ENCODE measurements at places on chromosomes 7 and 10. TPM values are rescaled to one million over a fixed set of nuclear protein-coding genes. Genes with fewer than 3 reads are reported as not detected.

GRCh38 chr10:121076776-121077715 is 225.9 kb downstream of the WDR11 start:
- DNase-seq: no peak
- H3K36me3 ChIP-seq: no peaks in the 10 kb centered on the region
- H3K4me3 ChIP-seq: no peak overlapping the region
- no peak overlapping the region for H3K27ac ChIP-seq

Gene MSS51
- 0.94 TPM for total RNA-seq

- H3K27me3 ChIP-seq: no peaks in the 10 kb centered on the region
- H3K4me1 ChIP-seq: no peaks in the 10 kb centered on the region
- H3K27ac ChIP-seq: no peak overlapping the region
- no peak for DNase-seq
- no peaks in the 10 kb centered on the region for H3K36me3 ChIP-seq
- no peak overlapping the region for H3K4me3 ChIP-seq
Measured at GRCh38 chr7:91435381-91436059, 171.3 kb downstream of the FZD1 start.

GRCh38 chr10:47320812-47321211 is 1.4 kb upstream of the GDF2 start:
- no peaks in the 10 kb centered on the region for H3K4me1 ChIP-seq
- no peak overlapping the region for H3K27ac ChIP-seq
- DNase-seq: no peak
- H3K27me3 ChIP-seq: no peaks in the 10 kb centered on the region
- no peaks in the 10 kb centered on the region for H3K36me3 ChIP-seq

DNA sequence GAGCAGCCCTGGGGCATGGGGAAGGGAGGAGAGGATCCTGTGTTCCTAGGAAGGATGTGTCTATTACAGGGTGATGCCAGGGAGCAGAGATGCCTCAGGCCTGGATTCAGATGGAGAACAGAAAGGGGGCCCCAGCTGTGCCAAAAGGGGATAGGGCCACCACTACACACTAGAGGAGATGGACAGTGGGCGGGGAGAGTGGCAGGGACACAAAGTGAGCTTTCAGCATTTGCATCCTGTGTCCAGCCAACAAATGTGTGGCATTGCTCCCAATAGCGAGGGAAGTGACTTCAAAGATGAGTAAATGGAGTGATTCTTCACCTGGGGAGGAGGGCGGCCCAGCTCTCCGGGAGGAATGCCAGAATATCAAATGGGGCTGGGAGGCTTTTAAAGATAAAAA is 64.9 kb upstream of the WAPL start:
- no peak overlapping the region for H3K4me3 ChIP-seq
- H3K36me3 ChIP-seq: no peaks in the 10 kb centered on the region
- H3K27ac ChIP-seq: no peak overlapping the region
- no peaks in the 10 kb centered on the region for H3K27me3 ChIP-seq
- H3K4me1 ChIP-seq: peaks cover 2% of the 10 kb centered on the region

DNA sequence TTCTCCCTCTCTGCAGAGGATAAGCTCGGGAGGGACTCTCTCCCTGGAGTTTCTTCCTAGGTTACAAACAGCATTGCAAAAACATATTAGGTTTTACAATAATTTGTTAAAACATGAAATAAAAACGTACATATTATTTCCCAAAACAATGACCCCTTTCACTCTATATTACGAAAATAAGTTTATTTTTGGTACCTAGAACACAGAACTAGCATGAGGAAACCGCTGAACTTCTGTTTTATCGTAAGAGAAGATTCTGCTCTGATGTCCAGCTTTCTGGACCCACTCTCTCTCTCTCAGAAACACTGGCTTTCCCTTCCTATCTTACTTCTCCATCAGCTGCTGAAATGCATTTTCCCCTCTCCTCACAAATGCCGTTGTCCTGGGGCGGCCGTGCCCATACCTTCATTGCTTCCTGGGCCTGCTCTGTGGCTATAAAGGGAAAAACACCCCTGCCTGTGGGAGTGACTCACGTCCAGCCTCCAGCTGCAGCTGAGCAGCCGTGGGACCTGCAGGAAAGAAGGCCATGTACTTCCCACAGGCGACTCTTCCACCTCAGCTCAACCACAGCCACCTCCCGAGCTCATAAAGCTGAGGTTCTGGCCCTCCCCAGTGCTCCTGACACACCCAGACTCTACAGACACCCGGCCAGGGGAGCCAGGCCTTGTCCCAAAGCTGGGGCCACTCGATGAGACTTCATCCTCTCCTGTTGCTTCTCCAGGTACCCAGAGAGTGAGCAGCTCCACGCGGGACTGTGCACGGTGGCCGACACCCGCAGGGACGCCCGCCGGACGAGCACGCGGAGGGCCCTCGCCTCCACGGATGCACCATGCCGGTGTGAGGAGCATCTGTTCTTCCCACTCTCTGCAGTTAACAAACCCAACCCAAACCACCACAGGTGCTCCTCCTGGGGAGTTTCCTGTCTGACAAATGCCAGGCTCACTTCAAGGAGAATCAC is 3.1 kb downstream of the GPER1 start:
- no peaks in the 10 kb centered on the region for H3K27me3 ChIP-seq
- H3K4me3 ChIP-seq: no peak overlapping the region
- H3K36me3 ChIP-seq: no peaks in the 10 kb centered on the region
- DNase-seq: no peak
- H3K27ac ChIP-seq: no peak overlapping the region

GRCh38 chr7:40506158-40506557 is 371.4 kb downstream of the SUGCT start:
- no peak overlapping the region for H3K27ac ChIP-seq
- DNase-seq: no peak

DNA sequence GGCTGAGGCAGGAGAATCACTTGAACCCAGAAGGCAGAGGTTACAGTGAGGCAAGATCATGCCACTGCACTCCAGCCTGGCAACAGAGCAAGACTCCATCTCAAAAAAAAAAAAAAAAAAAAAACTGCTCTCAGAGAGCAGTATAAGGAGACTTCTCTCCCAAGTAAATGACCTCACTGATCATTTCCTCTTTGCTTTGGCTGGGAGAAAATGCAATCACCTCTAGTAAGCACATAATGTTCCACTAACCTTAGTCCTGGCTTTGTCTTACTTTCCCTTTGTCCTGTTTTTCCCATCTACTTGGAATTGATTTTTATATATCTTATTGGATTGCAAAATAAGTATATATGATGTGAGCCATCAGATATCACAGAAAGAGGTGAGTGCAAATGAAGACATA is 2.5 kb downstream of the SLC25A13 start:
- H3K4me1 ChIP-seq: peaks cover 38% of the 10 kb centered on the region
- H3K36me3 ChIP-seq: peaks cover 6% of the 10 kb centered on the region
- DNase-seq: no peak
- no peak overlapping the region for H3K27ac ChIP-seq
- H3K27me3 ChIP-seq: peaks cover 6% of the 10 kb centered on the region

GRCh38 chr10:118501171-118501570 is 94.3 kb downstream of the PRLHR start:
- peaks cover 4% of the 10 kb centered on the region for H3K4me1 ChIP-seq
- DNase-seq: no peak
- no peak overlapping the region for H3K27ac ChIP-seq
- no peaks in the 10 kb centered on the region for H3K36me3 ChIP-seq

Gene TCAF2
- total RNA-seq: 31.5 TPM

DNA sequence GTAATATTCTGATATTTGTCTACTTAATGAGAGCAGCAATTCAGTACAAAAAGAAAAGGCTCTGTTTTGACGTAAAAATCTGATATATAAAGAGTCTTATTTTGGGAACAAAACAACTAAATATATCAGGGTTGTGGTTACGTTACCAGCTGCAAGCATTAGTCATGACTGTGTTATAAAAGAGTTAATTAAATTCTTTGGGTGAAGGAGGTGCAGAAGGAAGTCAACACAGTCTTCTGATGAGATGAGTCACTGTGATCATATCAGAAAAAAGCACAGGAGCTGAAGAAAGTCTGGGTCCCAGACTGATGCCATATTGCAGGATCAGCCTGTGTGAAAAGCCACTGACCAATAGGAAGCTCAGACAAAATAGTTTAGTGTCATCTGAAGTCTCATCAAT is 234.3 kb upstream of the TEX47 start:
- H3K4me1 ChIP-seq: peaks cover 6% of the 10 kb centered on the region
- no peaks in the 10 kb centered on the region for H3K27me3 ChIP-seq
- H3K36me3 ChIP-seq: no peaks in the 10 kb centered on the region
- no peak overlapping the region for H3K27ac ChIP-seq
- no peak for DNase-seq

Measured in activated naive CD8-positive, alpha-beta T cell treated with anti-CD3 and anti-CD28 coated beads for 36 hours (primary cell).